Stimulated activated CD8-positive, alpha-beta memory T cell treated with anti-CD3 and anti-CD28 coated beads, Interleukin-2, amount 100 ng/mL, for 48 hours (primary cell): ENCODE measurements at places on chromosomes 1 and 21.

DNA sequence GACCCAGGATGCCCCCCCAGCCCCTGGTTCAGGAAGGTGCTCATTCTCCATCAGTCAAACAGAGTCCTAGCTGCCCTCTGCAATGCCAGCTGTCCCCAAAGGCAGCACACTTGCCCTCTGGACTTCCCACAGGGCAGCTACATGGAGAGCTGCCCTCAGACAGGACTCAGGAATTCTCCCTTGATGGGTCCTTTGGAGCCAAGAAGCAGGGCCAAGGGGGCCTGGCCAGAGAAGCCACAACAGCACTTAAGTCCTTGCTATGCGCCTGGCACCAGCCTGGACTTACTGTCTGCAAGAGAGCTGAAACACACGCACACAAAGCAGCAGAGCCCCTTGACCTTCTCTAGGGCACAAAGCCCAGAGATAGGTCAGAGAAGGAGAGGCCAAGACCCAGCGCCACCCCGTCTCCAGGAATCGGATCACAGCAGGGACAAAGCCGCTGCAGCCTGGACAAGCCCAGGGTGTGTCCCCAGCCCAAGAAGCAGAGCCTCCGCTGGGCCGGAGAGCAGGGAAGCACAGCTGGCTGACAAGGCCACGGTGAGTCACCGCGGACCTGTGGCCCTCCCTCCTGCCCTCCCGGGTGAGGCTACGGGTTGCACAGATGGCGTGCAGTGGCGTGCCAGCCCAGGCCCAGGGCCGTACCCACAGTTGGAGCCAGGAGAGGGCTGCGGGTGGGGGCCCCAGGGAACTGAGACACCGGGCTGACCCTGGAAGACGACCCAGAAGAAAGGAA lies 1.7 kb downstream of the WNT9A start:
- no peak for DNase-seq

DNA sequence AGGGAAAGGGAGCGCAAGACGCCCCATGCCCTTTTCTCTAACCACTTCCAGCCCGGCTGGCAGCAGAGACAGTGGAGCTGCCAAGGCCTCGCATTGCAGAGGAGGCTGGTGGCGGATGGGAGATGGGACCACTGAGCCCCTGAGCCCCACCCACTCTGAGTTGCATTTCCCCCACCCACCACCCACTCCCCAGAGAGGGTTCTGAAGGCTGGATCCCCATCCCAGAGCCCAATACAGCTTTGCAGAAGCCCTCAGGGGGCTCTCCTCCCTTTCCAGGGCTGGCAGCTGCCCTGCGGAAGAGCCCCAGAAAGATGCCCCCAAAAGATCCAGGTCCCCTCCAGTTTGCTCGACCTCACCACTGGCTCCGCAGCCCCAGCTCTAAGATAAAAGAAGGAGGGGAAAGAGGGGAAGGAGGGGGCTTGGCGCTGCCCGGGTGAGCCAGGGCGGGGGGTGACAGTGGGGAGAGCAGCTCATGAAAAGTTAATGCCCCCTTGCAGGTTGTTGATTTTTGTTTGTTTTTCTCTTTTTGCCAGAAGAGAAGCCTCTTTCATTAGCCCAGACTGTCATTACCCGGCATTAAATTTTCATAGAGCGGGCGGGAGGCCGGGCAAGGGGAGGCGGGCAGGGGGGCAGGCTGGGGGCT lies 38.4 kb upstream of the CASZ1 start:
- no peak for DNase-seq

GRCh38 chr1:108049178-108049819 lies 84.3 kb upstream of the VAV3 start:
- no peak for DNase-seq

DNA sequence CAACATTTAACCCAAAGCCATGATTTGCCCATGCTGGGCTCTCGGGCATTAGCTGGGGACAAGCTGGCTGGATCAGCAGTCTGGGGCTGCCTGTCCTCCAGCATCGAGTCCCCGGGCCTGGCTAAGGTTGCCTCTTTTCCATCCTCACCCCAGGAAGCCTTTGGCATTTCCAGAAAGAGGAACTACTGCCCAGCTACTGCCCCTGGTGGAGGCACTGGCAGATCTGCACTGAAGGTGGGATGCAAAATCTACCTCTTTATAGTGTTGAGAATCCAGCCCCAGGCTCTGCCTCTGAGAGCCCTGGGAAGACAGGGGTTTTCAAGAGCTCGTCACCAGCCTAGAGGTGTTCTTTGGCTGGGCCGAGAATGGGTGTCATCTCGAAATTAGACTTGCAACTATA lies 635.9 kb downstream of the MATN1 start:
- DNase-seq: no peak
